NCI-H1930 (cell line): ENCODE measurements at places on chromosomes 7 and 10.

- DNase-seq: no peak
Measured at GRCh38 chr7:125136341-125136740, 206.7 kb upstream of the POT1 start.

- no peak for DNase-seq
Measured at GRCh38 chr7:28688174-28688573, 270.0 kb downstream of the TRIL start.

- DNase-seq: no peak
Measured at GRCh38 chr10:58757352-58758065, 244.8 kb downstream of the BICC1 start.

- no peak for DNase-seq
Measured at GRCh38 chr10:125396676-125397075, 236.3 kb upstream of the CTBP2 start.

DNA sequence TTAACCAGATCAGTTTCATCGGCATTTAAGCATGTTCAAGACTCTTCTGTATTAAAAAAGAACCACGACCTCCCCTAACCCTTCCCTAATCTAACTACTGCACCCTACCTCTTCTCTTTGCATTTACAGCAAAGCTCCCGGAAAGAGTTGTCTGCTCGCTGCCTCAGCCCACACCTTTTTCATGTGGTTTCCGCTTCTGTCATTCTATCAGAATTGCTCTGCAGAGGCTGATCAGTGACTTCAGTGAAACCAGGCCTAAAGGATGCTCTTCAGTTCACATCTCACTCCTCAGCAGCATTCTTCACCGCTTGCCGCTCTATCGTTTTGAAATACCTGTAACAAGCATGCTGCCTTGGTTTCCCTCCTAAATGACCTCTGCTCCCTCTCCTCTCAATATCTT is 160.9 kb downstream of the SDK1 start:
- no peak for DNase-seq
